ENCODE measurements at places on chromosomes 16 and 17.

DNA sequence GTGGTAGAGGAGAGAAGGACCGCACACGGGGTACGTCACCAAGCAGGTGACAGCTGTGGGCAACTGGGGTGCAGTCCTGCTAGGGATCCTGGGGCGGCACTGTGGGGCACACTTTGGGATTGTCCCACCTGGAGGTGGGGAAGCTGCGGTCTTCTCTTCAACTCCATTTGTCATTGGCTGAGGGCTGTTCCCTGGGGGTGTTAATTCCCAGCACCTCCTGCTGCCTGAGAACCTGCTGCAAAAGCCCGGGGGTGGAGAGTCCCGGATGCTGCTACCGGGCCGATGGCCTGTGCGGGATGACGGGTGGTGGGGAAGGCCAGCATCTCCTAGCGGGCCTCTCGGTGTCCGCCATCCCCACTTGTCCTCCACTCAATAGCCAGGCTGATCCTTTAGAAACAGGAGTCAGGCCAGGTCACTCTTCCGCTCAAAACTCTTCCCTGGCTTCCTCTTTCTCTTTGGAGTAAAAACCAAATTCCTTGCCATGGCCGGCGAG lies 100.2 kb downstream of the CYLD start:
- no peak for DNase-seq

- no peak for DNase-seq
Observed at GRCh38 chr17:42389135-42389417, 834 bp upstream of the STAT3 start.

- DNase-seq, result no peak
Observed at GRCh38 chr17:60305141-60305540, 86.8 kb downstream of the USP32 start.

DNA sequence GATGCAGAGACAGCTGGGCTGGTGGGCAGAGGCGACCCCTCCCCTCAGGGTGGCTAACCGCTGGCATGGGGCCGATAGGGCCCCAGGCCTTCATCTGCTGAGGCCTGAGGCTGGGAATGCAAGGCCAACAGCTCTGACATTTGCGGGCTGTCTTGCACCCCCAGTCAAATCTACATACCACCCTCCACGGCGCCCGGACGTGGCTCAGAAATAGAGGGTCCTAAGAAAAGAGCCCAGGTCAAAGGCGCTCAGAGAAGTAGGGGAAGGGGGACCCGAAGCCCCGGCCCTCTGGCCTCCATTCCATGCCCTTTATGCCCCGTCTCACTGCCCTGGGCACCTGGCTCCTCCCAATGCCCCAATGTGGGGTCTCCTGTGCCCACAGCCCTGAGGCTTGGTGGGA lies 142.3 kb downstream of the C16orf78 start:
- no peak for DNase-seq

DNA sequence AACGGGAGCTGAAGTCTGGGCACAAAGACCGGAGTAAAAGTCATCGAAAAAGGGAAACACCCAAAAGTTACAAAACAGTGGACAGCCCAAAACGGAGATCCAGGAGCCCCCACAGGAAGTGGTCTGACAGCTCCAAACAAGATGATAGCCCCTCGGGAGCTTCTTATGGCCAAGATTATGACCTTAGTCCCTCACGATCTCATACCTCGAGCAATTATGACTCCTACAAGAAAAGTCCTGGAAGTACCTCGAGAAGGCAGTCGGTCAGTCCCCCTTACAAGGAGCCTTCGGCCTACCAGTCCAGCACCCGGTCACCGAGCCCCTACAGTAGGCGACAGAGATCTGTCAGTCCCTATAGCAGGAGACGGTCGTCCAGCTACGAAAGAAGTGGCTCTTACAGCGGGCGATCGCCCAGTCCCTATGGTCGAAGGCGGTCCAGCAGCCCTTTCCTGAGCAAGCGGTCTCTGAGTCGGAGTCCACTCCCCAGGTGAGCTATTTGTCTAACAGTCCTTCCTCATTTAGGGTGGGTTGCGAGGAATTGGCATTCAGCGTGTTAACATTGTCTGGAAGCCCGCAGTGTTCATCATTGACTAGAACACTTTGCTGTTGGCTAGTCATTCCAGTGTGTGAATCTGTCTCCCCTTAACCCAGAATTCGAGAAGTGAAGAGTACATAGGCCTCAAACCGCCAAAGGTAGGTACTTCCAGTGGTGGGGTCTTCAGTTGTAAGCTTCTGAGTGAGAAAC lies 1.5 kb downstream of the CDK12 start:
- DNase-seq, result no peak

- peak; percentile 53 for DNase-seq
Observed at GRCh38 chr16:1492923-1493745, at the start of gene TELO2. TELO2 (plus strand) TSS chr16:1493360; CDS start chr16:1494282, 922 bp downstream.

GRCh38 chr17:43453331-43453812 lies 30.4 kb upstream of the DHX8 start:
- DNase-seq, result no peak

- no peak for DNase-seq
Observed at GRCh38 chr17:69547947-69548346, 133.4 kb downstream of the MAP2K6 start.

DNA sequence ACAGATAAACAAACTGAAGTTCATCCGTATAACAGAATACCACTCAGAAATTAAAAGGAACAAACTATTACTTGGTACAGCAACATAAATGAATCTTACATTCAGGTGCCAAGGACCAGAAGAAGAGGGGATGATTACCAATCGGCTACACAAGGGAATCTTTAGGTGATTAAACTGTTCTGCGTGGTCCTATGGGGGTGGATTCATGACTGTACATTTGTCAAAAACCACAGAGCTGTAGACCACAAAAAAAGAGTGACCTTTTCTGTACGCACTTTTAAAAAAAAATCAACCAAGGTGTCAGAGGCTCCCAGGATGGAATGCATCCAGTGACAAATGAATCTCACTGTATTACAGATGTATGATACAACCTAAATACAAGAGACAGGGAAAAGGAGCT lies 110.8 kb downstream of the CDYL2 start:
- no peak for DNase-seq

DNA sequence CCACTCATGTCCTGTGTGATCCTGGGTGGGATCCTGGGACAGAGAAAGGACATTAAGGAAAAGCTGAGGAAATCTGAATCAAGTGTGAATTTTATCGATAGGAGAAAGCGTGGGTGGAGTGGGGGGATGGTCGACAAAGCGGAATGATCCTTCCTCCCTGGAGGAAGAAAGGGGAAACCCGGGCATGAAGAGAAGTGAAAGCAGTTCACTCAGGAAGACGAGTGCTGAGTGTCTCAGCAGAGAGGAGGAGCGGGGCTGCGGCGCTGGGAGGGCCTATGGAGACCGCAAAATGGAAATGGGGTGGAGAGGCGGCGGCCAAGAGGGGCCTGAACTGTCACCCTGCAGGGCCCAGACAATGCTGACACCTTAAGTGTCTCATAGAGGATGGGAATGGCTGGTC lies 8.7 kb downstream of the ZDHHC7 start:
- no peak for DNase-seq

All from HCT116 (cell line).